ENCODE measurements at places on chromosomes 12 and 14.

GRCh38 chr14:102583726-102584125, 8.7 kb upstream of the RCOR1 start:
- DNase-seq = no peak

DNA sequence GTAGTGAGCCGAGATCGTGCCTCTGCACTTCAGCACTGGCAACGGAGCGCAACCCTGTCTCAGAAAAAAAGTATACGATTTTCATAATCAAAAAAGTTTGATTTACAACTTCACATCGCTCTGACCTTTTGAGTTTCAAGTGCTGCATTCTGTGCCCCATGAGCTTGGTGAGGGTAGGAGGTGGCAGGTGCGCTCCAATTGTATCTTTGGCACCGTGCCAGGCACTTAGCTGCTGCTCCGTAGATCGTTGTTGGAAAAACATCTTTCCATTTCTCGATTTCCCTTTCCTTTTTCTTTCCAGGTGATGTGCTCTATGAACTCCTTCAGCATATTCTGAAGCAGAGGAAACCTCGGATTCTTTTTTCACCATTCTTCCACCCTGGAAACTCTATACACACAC, 203.7 kb downstream of the ETV6 start:
- no peak for DNase-seq

DNA sequence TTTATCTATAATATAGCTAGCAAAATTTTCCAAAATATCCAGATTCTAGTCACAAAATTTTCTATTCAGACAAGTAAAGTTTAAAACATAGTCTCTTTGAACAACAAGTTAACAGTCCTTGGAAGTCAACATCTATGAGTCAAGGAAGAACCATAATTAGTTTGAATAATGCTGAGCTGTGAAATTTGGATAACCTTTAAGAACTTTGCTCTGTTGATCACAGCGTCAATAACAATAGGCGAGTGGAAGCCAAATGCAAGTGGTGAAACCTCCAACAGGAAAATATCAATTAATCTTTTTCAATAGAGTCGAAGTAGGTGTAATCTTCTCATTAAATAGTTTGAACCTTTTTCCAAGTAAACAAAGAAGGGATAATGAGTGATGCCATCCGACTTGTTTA, 466.6 kb downstream of the FOXG1 start:
- no peak for DNase-seq

DNA sequence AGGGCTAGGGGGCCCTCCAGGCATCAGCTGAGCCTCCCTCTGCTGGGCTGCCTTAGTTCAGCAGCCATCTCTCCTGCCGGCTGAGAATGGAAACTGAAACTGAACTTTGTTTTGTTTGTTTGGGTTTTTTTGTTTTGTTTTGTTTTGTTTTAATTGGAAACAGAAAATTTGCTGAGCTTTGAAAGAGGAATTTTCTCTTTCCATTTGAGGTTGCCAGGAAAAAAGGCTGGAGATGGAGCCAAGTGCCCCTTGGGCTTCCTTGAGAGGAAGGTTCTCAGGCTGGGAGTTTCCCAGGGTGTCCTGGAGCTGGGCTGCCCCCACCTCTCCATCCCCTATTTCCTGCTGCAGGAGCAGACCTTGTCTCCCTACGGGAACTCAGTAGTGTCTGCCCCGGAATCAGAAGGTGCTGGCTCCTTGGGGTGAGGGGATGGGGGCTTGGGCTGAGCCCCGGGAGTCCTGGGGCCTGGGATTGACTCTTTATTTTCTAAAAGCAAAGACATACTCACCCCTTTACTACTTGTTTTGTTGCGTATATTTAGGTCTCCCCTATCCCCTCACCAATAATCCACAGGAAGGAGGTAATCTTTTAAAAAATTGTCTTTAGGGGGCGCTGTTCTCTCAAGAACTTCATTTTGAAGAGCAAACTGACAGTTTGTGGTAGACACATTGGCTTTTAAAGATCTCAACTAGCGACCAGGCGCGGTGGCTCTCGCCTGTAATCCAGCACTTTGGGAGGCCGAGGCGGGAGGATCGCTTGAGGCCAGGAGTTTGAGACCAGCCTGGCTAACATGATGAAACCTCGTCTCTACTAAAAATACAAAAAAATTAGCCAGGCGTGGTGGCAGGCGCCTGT, 21.3 kb upstream of the OASL start:
- peak; percentile 55 for DNase-seq

- no peak for DNase-seq
Measured at GRCh38 chr14:31405599-31406232, 14.6 kb downstream of the HEATR5A start.

GRCh38 chr12:96471368-96472050, 17.9 kb upstream of the CFAP54 start:
- no peak for DNase-seq

DNA sequence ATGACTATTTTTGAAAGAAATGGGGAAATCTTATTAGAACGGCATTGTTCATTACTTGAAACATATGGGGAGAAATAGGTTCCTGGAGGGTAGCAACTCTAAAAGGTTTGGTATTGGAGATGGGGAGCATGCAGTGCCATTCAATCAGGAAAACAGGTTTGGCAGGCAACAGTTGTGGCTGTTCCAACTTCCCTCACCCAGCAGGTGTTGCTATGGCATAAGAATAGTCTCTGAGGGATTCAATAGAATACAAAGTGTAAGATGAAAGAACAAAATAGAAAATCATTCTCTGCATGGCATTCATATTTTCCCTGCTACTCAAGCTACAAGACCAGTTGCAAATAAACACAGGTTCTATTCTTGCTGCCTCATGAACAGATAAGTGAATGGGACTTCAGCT, 393.3 kb upstream of the RPL10L start:
- DNase-seq = no peak

- peak; percentile 58 for DNase-seq
Measured at GRCh38 chr12:57008178-57008577, 1.8 kb upstream of the ZBTB39 start.

DNA sequence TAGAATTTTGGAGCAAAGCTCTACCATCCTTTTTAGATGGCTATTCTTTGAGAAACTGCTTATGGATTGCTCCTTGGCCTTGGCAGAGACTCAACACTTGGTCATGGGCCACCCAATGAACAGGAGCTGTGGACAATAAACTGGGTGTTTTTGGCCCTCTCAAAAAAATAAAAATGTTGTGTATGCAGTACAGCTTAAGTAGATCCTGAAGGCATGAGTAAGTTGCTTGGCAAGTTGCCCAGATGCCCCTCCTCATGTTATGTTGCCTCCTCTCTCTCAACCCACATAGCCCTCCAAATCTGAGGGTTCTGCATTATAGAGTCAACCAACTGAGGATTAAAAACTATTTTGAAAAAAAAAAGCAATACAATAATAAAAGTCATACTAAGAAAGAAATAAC, 124.9 kb downstream of the ATP23 start:
- DNase-seq = no peak

DNA sequence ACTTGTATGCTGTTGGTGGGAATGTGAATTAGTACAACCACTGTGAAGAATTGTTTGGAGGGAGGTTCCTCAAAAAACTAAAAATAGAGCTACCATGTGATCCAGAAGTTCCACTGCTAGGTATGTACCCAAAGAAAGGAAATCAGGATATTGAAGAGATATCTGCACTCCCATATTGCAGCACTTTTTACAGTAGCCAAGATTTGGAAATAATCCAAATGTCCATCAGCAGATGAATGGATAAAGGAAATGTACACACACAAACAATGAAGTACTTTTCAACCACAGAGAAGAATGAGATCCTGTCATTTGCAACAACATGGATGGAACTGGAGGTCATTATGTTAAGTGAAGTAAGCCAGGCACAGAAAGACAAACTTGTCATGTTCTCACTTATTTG, 25.9 kb downstream of the TIGAR start:
- no peak for DNase-seq

GRCh38 chr12:109512608-109513007, 35.2 kb downstream of the UBE3B start:
- DNase-seq = no peak

- DNase-seq = no peak
Measured at GRCh38 chr14:92944976-92945375, 22.0 kb downstream of the CHGA start.

DNA sequence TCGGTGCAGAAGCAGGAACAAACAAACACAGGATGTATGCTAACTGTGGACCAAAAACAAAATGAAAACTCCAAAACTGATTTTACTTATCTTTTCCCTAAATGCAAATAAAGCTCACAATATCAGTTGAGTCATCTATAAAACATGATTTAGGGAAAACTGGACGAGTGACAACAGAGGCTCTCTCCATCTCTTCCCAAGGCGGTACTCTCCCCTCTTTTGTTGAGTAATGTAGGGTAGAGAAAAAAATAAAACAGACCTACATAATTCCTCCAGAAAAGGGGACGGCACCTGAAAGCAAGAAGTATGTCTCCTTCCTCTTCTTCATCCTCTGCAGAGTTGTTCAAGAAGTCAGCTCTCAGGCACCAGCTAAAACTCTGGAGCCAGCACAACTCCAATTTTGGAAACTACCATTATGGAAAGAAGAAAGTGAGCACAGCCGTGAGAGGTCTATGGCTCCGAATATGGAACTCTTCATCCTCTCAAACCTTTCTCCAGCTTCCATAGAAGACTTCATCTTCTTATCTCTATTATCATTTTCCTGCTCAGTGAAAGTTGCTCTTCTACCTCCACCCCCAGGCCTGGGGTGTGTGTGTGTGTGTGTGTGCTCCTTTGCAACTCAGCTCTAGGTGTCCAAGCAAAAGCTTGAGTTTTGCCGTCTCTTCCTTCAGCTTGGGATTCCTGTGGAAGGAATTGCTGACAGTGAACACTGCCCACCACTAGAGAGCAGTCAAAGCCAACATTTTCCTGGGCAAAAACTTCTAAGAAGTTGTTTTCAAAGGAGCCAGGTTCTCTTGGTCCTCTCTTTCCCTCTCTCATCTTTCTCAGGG, 155.4 kb downstream of the DIO2 start:
- DNase-seq = peak; percentile 43

DNA sequence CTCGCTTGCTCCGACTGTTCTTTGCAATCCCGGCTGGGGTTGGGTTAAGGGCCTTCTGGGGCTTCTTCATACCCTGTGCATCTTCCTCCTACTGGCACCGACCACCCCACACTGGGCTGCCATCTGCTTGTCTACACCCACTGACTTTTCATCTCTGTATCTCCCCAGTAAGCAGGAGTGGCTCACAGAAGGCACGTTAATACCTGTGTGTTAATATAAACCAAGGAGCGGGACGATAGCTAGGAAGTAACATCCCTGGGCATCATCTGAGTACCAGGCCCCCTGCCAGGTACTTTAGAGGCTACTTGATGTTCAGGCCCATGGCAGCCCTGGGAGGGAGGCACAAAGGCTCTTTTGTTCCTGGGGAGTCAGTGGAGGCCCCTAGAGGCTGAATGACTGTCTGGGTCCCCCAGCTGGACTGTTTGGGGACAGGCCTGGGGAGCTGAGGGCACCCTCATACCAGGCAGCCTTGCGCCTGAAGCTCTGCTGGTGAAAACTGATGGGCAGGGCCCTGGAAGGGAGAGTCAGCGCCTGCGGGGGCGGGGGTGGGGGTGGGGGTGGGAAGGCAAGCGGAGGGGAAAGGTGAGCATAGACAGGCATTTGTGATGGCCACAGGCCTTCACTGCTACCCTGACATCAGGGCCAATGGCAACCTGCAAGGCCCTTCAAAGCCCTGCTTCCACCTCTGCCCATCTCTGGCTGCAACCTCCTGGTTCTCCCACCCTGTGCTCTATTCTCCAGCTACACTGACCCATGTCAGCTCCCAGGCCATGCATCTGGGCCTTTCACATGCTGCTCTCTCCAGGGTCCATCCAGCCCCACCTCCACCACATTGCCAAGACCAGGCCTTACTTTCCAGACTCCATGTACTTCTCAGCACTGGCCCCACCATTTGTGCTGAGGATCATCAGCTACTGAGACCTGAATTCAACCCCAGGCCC, 34.2 kb upstream of the DEGS2 start:
- DNase-seq = no peak

DNA sequence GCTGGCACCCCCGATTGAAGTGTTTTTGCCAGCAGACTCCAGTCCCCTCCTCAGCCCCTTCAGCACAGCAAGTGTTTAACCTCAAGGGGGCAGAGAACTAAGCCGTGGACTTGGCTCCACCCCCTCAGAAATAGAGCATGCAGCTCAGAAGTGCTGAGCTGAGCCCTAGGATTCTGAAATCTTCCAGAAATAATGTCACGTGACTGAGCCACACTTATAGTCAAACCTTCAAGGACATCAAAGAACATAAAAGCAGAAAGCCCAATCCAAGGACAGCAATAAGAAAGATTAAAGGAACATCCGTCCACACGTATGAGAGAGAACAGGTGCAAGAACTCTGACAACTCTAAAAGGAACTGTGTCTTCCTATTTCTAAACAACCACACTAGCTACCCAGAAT, 317.7 kb upstream of the LRFN5 start:
- DNase-seq = no peak

GRCh38 chr12:3464561-3464960, 26.4 kb upstream of the PRMT8 start:
- no peak for DNase-seq

- no peak for DNase-seq
Measured at GRCh38 chr14:39474416-39474911, 42.2 kb upstream of the FBXO33 start.

GRCh38 chr14:42490536-42490935, 883.9 kb downstream of the LRFN5 start:
- no peak for DNase-seq

GRCh38 chr14:99879401-99880295, 86.4 kb downstream of the EML1 start:
- peak; percentile 73 for DNase-seq

- no peak for DNase-seq
Measured at GRCh38 chr12:132036063-132036683, 86.4 kb downstream of the EP400 start.

GRCh38 chr14:93005838-93006237, 82.9 kb downstream of the CHGA start:
- no peak for DNase-seq

DNA sequence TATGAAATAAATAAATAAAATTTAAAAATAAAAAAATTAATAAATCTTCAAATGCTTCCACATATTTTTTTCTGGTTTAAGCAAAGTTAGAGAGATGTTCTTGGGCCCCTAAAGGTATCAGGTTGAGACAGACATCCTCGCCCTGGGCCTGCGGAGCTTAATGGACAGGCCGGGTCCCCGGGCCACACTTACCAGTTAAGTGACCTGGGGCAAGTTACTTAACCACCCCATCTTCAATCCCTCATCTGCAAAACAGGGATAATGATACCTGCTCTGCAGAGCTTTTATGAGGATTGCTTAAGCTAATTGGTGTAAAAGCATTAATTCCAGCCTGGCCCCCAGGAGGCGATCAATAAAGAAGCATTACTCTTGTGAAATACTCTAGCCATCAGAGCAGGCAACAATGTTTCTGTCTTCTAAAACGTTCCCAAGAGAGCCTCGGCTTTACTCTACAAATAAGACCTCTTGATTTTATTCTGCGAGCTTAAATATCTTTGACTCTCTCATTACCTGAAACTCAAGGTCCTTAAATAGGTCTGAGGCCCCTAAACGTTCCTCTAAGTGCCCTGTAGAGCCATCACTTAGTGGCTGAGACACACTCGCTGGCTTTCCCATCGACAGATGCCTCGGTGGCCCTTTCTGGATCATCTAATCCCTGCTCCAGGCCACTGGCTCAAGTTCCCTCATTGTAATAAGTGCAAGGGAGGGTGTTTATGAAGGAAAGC, 81.1 kb upstream of the DIO3 start:
- DNase-seq = no peak

Data from muscle of arm (tissue), 14 donors.